Activated CD8-positive, alpha-beta memory T cell treated with anti-CD3 and anti-CD28 coated beads, Interleukin-2, amount 10 ng/mL, durations not matched to agents 7 days and 5 days (primary cell): ENCODE measurements at places on chromosomes 2 and 18. TPM values are rescaled to one million over a fixed set of nuclear protein-coding genes. Genes with fewer than 3 reads are reported as not detected.

Gene CABYR
- total RNA-seq, result 1.2 TPM

Gene CPLX4
- total RNA-seq, result not detected

Gene ABCB11
- total RNA-seq, result not detected

Gene RAPGEF4
- not detected for total RNA-seq

- no peak for DNase-seq
Observed at GRCh38 chr18:21700528-21701075, 4.0 kb downstream of the ABHD3 start.

GRCh38 chr2:15160201-15160991 lies 400.7 kb downstream of the NBAS start:
- no peak for DNase-seq

DNA sequence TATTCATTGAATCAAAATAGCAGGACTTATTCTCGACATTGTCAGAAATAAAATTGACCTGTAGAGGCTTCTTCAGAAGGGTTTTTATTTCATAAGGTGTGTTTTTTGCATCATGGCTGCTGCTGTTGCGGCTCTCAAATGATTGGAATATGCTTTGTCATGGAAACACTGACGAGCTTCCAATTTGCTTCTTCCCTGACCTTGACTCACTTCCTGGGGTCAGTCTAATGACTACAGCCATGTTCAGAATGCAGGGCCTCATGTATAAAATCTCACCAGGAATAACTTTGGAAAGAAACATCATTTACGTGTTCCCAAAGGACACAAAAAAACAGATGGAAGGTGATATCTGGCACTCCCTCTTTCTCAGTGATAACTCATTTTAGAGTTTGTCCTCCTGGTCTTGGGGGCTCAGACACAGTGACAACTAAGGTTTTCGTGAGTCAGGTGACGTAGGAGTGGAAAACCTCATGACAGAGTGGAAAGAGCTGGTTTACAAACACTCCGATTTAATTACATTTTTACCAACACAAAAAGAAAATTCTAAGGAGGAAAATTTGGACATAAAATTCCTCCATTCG lies 467.0 kb upstream of the RAB12 start:
- no peak for DNase-seq

DNA sequence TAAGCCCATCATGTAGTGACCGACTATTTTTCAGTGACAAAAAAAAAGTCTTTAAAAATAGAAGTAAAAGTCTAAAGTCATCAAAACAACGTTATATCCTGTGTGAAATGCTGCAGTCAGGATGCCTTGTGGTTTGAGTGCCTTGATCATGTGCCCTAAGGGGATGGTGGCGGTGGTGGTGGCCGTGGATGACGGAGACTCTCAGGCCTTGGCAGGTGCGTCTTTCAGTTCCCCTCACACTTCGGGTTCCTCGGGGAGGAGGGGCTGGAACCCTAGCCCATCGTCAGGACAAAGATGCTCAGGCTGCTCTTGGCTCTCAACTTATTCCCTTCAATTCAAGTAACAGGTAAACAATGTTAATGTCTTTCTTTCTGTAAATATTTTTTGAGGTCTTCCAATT lies at the start of gene CD28:
TSS of gene CD28 (plus strand) at position 237 of the 400 bp plus-strand sequence. CDS start at position 295, 58 bp downstream.
- peak; percentile 96 for DNase-seq

- DNase-seq, result no peak
Observed at GRCh38 chr2:24577481-24577880, 86.4 kb downstream of the NCOA1 start.

GRCh38 chr2:181073896-181074295 lies 93.5 kb downstream of the UBE2E3 start:
- no peak for DNase-seq
